GDM1 (cell line): ENCODE measurements at places on chromosomes 7 and 10.
A peak's percentile ranks its signal among the peaks of the same experiment; 100 is the strongest.

- no peak for DNase-seq
These were observed 466.1 kb upstream of the NRP1 start for GRCh38 chr10:33800545-33800944.

DNA sequence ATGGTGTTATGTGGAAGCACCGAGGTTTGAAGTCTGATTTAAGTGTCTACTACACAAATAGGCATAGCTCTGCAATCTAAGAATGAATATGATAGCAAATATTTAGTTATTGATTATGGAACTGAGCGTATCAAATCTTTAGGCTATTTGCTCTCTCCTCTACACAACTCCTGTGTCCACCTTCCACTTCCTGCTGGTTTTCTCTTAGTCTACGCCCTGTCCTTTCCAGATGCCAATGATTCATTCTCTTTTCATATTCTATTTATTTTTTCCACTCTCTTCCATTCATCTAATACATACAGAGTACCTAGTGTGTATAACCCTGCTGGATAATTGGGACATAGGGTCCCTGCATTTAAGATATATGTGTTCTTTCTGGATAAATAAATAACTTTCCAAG is 83.7 kb downstream of the DGKB start:
- DNase-seq = no peak

GRCh38 chr10:46541017-46541661 is 15.3 kb downstream of the GPRIN2 start:
- no peak for DNase-seq

DNA sequence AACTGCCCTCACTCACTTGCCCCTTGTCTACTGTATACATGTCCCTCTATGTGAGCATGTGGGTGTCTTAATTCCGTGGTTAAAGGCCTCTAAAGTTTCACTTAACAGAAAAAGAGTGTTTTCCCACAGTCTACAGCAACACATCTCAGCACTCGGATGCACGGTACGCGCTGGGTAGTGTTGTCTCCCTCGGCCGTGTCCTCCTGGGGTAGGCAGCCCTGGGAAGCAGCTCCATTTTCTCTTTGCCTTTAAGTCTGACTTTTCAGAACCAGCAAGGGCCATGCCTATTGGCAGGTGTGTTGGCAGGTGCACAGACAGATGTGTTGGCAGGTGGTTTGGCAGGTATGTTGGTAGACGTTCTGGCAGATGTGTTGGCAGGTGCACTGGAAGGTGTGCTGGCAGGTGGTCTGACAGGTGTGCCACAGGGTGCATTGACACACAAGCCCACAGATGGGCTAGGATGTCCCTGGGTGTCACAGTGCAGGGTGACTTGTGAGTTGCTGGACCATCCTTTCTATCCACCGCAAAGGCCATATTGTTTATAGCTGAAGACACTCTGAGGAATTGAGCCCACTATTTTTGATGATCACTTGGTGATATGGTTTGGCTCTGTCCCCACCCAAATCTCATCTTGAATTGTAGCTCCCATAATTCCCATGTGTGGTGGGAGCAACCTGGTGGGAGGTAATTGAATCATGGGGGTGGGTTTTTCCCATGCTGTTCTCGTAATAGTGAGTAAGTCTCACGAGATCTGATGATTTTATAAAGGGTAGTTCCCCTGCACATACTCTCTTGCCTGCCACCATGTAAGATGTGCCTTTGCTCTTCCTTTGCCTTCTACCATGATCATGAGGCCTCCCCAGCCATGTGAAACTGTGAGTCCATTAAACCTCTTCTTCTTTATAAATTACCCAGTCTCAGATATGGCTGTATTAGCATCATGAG is 296.9 kb downstream of the TNS3 start:
- DNase-seq = no peak

DNA sequence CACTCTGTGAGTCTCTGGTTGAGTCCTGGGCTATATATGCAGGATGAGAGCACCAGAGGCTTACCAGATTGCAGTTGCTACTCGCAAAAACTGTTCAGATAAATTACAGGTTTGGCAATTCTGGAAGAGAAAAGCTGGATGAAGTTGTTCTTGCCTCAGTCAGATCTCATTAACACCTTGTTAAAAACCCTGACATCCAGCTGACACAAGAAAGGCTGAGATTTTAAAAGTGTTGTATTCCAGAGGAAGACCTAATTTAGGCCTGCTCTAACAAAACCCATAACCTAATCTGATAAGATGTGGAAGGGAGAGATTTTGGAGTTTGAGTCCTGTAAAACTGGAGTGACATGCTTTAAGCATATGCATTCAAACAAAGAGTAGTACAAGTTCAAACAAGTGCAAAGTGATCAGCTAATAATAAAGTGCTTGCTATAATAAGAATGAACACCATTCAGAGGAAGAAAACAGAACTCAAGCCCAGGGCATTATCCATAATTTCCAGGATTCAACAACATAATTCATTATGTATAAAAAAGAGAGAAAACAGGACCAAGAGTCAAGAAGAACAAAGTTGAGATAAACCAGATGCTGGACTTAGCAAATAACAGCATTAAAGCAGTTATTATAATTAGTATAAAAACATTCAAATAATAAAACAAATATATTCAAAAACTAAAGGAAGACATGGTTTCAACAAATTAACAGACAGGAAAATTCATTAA is 135.5 kb downstream of the CD36 start:
- DNase-seq = no peak

- no peak for DNase-seq
These were observed 85.9 kb downstream of the MDFIC start for GRCh38 chr7:115007751-115008150.

DNA sequence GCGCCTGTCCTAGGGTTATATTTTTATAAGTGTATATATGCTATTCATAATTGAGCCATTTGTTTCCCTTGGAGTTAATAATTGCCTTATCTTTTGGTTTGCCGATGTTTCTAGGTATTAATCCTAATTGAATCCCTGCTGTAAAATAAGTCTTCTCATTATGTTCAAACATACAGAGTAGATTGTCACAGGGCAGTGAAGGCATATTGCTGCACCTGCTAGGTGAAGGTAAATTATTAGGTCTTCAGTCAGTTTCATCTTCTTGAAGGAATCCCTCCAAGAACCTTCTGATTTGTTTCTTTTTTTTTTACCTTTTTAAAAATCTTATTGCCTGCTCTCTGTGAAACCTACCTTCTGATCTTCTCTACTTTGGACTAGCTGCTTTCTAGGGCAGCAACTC is 17.9 kb upstream of the AGFG2 start:
- DNase-seq = no peak

GRCh38 chr7:128017862-128018845 is 13.1 kb downstream of the LRRC4 start:
- DNase-seq = no peak

- no peak for DNase-seq
These were observed 55.3 kb upstream of the OPN4 start for GRCh38 chr10:86599041-86599440.

DNA sequence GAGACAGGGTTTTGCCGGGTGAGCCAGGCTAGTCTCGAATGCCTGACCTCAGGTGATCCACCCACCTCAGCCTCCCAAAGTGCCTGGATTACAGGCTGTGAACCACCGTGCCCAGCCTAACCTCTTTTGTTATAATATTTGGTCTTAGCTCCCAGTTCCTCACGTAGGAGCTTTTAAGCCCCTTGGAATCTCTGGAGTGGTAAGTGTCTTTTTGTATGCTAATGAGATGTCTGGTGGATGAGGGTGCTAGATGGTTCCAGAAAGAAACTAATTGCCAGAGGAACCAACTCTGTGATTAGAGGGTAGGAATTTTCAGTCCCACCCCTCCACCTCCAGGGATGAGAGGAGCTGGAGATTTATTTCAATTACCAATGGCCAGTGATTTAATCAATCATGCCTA is 5.3 kb upstream of the ARPC1A start:
- DNase-seq = no peak

GRCh38 chr7:100370303-100370702 is 3.0 kb upstream of the PILRA start:
- no peak for DNase-seq

DNA sequence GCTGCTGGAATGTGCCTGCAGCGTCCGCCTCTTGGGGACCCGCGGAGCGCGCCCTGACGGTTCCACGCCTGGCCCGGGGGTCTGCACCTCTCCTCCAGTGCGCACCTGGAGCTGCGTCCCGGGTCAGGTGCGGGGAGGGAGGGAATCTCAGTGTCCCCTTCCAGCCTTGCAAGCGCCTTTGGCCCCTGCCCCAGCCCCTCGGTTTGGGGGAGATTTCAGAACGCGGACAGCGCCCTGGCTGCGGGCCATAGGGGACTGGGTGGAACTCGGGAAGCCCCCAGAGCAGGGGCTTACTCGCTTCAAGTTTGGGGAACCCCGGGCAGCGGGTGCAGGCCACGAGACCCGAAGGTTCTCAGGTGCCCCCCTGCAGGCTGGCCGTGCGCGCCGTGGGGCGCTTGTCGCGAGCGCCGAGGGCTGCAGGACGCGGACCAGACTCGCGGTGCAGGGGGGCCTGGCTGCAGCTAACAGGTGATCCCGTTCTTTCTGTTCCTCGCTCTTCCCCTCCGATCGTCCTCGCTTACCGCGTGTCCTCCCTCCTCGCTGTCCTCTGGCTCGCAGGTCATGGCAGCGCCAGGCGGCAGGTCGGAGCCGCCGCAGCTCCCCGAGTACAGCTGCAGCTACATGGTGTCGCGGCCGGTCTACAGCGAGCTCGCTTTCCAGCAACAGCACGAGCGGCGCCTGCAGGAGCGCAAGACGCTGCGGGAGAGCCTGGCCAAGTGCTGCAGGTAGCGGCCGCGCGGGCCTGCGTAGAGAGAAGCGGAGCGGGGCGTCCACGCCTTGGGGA is 645 bp downstream of the SLC26A4 start:
- DNase-seq = no peak

GRCh38 chr7:100105534-100105933 is 4.1 kb downstream of the AP4M1 start:
- DNase-seq = no peak

DNA sequence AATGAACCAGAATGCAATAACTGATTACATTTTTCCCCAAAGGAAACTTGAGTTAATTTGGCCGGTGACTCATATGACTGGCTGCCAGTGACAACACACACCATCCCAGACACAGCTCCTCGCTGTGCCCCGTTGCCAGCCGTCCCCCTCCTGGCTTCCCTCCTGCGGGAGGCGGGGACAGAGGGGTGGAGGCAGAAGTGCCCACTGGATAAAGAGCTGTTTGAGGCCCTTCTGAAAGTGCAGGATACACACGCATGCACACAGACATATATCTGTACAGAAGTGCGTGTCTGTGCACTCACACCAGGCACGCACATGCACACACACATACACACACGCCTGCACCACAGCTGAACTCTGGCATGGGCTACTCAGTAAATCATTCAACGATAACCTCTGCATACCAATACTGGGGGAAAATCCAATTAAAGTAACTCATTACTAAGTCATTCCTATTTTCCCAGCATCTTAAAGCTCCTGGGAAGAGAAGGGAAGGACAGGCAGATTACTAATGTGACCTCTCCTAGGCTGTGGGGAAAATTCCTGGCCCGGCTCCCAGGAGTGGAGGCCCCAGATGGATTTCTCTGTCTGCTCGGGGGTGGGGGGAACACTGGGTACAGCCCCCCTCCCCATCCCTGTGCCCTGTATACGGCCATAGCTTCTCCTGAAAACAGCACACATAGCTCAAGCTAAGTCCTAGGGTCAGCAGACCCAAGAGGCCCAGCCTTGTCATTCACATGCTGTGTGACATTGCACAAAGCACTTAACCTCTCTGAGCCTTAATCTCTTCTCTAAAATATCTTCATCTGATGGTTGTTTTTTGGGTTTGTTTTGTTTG is 52.3 kb upstream of the MYL10 start:
- peak; percentile 18 for DNase-seq

DNA sequence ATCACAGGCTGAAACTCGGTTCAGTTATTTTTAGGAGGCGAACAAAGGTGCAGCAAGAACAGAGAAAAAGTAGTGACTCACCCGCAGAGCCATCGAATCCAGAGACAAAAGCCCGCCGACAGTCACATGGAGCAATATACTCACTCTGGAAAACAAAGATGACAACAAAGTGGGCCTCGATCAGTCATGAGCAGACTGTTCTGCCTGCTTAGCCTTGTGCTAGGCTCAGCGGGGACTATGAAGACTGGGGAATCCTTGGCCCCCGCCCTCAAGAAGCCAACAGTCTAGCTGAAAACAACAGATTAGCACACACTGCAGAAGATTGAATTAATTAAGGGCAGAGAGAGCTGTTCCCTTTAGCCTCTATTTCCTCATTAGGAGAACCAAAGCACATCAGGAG is 30.4 kb downstream of the XPNPEP1 start:
- peak; percentile 2 for DNase-seq

GRCh38 chr10:62687230-62687748 is 117.2 kb upstream of the ADO start:
- DNase-seq = no peak

DNA sequence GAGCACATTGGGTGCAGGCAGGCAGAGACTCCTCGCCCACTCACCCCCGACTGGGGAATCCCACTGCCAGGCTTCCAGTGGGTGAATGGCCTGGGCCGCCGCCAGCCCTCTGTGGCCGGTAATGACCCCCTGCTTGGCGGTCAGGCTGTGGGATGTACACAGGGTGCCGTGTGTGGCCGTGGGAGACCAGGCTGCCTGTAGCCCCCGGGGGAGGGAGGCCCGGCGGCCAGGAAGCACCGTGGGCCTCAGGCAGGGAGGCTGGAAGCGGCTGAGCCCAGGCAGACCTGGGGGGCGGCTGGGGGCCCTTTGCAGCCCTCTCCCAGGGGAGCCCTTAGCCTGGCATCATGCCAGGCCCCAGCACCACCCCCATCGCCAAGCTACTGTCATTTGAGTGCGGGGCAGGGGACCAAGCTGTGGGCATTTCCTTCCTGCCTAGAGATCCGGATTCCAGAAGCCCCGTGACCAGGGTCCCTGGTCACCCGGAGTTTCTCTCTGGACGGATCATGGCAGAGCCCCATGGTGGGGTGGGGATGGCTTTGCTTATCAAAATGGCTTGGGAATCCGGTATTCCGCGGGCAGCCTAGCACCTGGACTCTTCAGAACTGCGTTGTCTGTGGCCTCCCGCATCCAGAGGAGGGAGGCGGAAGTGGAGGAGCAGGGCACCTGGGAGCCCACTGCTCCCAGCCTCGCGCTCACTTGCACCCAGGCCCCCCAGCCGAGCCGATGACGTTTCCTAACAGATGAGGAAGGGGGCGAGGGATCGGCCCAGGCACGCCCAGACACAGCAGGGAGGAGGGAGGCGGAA is 1.1 kb downstream of the TTYH3 start:
- peak; percentile 67 for DNase-seq

DNA sequence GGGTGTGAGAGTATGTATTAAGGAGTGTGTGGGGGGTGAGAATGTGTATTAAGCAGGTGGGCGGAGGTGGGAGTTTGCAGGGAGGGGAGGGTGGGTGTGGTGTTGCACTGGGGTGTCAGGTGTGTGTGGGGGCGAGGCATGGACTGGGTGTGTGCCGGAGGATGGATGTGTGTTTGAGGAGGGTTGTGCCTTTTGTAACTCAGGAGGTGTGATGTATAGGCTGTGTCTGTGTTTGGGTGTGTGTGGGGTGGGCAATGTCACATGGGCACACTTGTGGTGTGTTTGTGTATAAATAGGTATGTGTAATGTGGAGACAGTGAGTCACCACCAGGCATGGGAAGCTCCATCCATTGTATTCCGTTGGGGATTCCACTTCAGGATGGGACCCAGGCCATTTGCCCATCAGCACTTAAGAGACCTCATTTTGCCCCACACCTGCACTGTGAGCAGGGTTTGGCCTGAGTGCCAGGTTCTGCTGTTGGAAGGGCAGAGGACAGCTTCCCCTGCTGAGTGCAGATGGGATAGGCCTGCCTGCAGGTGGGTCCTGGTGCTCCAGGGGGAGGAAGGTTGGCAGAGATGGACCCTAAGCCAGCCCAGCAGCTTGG is 5.8 kb downstream of the UNC5B start:
- DNase-seq = no peak

- peak; percentile 31 for DNase-seq
These were observed 11.3 kb upstream of the SAMD8 start for GRCh38 chr10:75099952-75100763.

- DNase-seq = peak; percentile 72
These were observed 107.3 kb downstream of the SNX10 start for GRCh38 chr7:26398756-26399509.
